ENCODE measurements at places on chromosomes 2 and 18. TPM values are rescaled to one million over a fixed set of nuclear protein-coding genes. Genes with fewer than 3 reads are reported as not detected.
A peak's percentile ranks its signal among the peaks of the same experiment; 100 is the strongest.

The PTPN4 gene
- 45.4 TPM for total RNA-seq

The IL1R2 gene
- 0.96 TPM for total RNA-seq

The EFR3B gene
- total RNA-seq, result 8.7 TPM

The TNFAIP6 gene
- 2.9 TPM for total RNA-seq

The ACADL gene
- 1.3 TPM for total RNA-seq

The RAD51AP2 gene
- 0.14 TPM for total RNA-seq

The BCL2L11 gene
- 8.4 TPM for total RNA-seq

The HTR2B gene
- 1.5 TPM for total RNA-seq

The AGAP1 gene
- 18.1 TPM for total RNA-seq

The NTSR2 gene
- not detected for total RNA-seq

The TRABD2A gene
- total RNA-seq, result 0.49 TPM

DNA sequence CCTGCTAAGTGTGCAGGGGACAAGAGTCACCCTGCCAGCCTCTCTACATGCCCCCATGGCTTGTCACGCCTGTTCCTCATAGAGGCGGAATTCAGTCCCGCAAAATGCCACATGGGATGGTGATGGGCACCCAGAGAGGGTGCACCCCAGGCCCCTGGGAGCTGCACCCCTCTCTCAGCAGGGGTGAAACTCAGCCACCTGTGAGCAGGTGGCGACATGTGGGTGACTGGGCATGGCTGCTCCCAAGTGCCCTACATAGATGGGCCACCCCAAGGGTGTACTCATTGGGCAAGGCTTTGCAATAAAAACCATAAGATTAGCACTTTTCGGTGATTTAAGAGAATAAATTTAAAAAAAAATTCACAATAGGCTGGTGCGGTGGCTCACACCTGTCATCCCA, 6.3 kb downstream of the HS6ST1 start:
- H3K4me3 ChIP-seq, result no peak overlapping the region
- peaks cover 88% of the 10 kb centered on the region for H3K4me1 ChIP-seq
- DNase-seq, result no peak
- no peaks in the 10 kb centered on the region for H3K27me3 ChIP-seq

DNA sequence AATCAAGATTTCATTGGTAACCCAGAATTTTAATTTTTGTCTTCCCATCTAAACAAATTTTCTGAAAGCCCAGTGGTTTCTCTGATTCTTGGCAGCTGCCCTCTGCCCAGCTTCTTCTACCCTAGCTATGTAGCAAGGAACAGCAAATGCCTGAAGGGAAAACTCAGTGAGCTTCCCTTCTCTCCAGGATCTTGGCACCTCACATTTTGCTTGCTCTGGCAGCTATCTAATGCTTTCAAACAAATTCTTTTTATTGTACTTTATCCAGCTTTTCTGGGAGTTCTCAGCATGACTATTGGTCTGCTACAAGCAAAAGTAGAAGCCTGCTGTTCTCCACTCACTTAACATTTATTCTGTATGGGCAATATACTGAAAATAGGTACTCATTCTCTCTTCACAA, 18.3 kb upstream of the GFPT1 start:
- H3K27ac ChIP-seq, result no peak overlapping the region
- peaks cover 89% of the 10 kb centered on the region for H3K36me3 ChIP-seq
- no peak overlapping the region for H3K4me3 ChIP-seq
- no peak for DNase-seq
- H3K27me3 ChIP-seq, result no peaks in the 10 kb centered on the region
- H3K4me1 ChIP-seq, result no peaks in the 10 kb centered on the region

- no peak overlapping the region for H3K4me3 ChIP-seq
- H3K27ac ChIP-seq, result no peak overlapping the region
- no peak for DNase-seq
- peaks cover 7% of the 10 kb centered on the region for H3K4me1 ChIP-seq
- no peaks in the 10 kb centered on the region for H3K27me3 ChIP-seq
- no peaks in the 10 kb centered on the region for H3K36me3 ChIP-seq
Observed at GRCh38 chr2:24891201-24891600, 28.8 kb downstream of the ADCY3 start.

- no peak for DNase-seq
- peaks cover 13% of the 10 kb centered on the region for H3K4me1 ChIP-seq
- H3K27me3 ChIP-seq, result no peaks in the 10 kb centered on the region
Observed at GRCh38 chr2:161118722-161119121, 41.5 kb upstream of the TANK start.

GRCh38 chr18:57089702-57090101, 57.2 kb upstream of the BOD1L2 start:
- no peaks in the 10 kb centered on the region for H3K36me3 ChIP-seq
- peaks cover 57% of the 10 kb centered on the region for H3K27me3 ChIP-seq
- H3K4me1 ChIP-seq, result no peaks in the 10 kb centered on the region
- H3K4me3 ChIP-seq, result no peak overlapping the region
- DNase-seq, result no peak

GRCh38 chr2:236971919-236972381, 113.7 kb upstream of the COPS8 start:
- no peaks in the 10 kb centered on the region for H3K36me3 ChIP-seq
- peak overlapping the region; percentile 56 for H3K27ac ChIP-seq
- H3K4me1 ChIP-seq, result peaks cover 10% of the 10 kb centered on the region
- no peak for DNase-seq
- no peak overlapping the region for H3K4me3 ChIP-seq

DNA sequence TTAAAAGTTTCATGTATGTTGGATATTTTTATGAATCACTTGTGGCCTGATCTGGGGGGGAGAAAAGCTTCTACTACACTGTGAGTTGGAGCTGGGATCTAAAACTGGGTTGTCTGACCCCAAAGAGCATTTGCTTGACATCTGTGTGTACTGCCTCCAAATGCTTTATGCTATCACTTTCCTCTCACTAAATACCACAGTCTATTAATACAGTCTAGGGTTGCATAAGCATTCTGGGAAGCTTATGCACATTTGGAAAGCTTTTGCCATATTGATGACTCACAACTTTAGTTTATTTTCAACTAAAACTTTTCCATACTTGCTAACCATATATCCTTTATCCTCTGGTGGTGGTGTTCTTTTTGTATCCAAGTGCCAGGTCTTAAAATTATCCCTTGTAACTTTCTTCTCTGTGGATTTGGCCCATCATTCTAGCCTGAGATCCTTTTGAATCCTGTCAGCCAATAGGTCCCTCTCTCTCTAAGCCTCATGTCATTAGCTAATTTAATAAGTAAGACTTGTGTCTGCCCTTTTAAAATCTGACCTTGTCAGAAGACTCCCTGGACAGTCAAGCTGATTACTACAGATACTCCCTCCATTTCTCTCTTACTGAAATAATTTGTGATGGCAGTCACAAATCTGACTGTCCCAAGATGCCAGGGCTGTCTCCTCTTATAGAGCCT, 72.7 kb downstream of the NXPH2 start:
- H3K4me3 ChIP-seq, result no peak overlapping the region
- peaks cover 28% of the 10 kb centered on the region for H3K4me1 ChIP-seq
- DNase-seq, result no peak
- no peaks in the 10 kb centered on the region for H3K27me3 ChIP-seq

DNA sequence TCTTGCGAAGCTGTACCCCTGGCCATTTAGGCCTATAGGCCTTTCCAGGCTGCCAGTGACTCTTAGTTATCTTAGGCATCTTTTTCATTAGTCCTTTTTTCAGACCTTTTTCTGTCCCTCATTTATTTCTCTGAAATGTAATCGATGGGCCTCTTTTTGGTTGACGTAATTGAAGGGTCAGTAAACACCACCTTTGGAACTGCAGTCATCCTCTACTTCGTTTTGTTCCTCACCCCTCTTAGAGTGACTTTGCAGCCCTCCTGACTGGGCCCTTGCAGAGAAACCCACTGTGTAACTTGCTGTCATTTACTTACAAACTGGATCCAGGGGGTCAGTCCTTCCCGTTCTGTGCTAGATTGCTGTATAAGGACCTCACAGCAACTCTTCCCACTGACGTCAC, 23.2 kb downstream of the CENPO start:
- H3K36me3 ChIP-seq, result peaks cover 18% of the 10 kb centered on the region
- H3K27ac ChIP-seq, result no peak overlapping the region
- no peak for DNase-seq
- peaks cover 11% of the 10 kb centered on the region for H3K4me1 ChIP-seq
- no peak overlapping the region for H3K4me3 ChIP-seq

- no peak overlapping the region for H3K4me3 ChIP-seq
- H3K4me1 ChIP-seq, result no peaks in the 10 kb centered on the region
- no peaks in the 10 kb centered on the region for H3K36me3 ChIP-seq
Observed at GRCh38 chr2:37181726-37182684, 6.5 kb downstream of the SULT6B1 start.

DNA sequence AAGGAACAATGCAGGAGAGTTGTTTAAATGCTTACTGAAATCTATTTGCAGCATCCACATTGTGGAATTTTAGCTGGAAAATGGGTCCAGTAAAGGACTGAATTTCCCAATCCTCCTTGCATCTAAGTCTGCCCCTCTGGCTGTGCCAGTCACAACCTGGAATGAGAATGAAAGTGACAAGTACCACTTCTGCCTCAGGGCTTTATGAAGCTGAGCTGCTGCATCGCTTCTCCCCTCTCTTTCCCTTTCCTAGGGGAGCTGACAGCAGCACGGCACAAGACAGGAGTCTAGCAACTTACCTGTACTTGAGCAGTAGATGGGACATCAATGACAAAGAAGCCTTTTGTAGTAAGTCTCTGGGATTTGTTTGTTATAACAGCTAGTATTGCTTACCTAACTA, 27.3 kb upstream of the THSD7B start:
- no peak overlapping the region for H3K4me3 ChIP-seq
- no peaks in the 10 kb centered on the region for H3K36me3 ChIP-seq
- peaks cover 3% of the 10 kb centered on the region for H3K4me1 ChIP-seq

GRCh38 chr18:35672897-35673296, 91.4 kb downstream of the GALNT1 start:
- H3K36me3 ChIP-seq, result peaks cover 6% of the 10 kb centered on the region
- no peaks in the 10 kb centered on the region for H3K27me3 ChIP-seq
- no peak overlapping the region for H3K27ac ChIP-seq

DNA sequence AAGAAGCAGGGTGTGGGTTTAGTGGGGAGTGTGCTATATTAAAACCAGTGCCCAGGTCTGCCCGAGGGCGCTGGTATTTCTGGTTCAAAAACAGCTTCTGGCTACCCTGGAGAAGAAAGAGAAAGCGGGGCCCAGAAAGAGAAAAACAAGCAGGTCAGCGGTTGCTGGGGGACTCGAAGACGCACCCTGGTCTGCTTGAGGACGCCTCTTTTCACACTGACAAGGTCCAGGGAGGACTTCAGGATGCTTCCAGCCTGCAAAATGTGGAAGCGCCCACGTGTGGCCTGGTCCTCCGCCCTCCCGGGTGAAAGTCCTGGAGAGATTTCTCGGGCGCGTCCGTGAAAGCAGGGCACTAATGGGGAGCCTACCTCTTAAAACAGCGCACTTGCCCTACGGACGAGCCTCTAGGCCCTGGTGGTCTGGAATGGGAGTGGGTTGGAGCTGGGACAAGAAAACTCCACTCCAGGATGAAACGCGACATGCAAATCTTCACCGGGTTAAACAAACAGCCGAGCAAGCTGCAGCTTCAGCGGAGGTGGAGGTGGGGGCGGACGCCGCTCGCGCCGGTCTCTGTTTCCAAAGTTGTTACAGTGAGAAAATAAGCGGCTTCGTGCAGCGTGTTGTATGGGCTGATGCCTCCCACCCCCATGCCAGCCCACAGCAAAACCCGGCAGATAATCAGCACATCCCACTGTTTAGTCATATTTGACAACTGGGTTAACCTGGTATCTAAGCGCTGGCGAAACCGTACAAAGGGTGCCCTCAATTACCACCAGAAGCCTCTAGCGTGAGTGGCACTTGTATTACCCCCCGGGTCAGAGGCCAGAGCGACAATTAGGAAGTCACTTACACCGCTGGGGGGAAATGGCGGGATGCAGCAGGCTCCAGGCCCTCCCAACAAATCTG, 1.1 kb upstream of the SP9 start:
- DNase-seq, result no peak
- H3K36me3 ChIP-seq, result no peaks in the 10 kb centered on the region
- peaks cover 100% of the 10 kb centered on the region for H3K27me3 ChIP-seq
- no peak overlapping the region for H3K27ac ChIP-seq
- peaks cover 55% of the 10 kb centered on the region for H3K4me1 ChIP-seq
- H3K4me3 ChIP-seq, result no peak overlapping the region

- no peak overlapping the region for H3K27ac ChIP-seq
- DNase-seq, result no peak
- H3K4me1 ChIP-seq, result no peaks in the 10 kb centered on the region
- no peaks in the 10 kb centered on the region for H3K36me3 ChIP-seq
- no peaks in the 10 kb centered on the region for H3K27me3 ChIP-seq
Observed at GRCh38 chr2:195029804-195030654, 627.0 kb upstream of the SLC39A10 start.

- H3K4me1 ChIP-seq, result peaks cover 4% of the 10 kb centered on the region
- H3K36me3 ChIP-seq, result no peaks in the 10 kb centered on the region
- no peak overlapping the region for H3K4me3 ChIP-seq
- H3K27ac ChIP-seq, result no peak overlapping the region
- DNase-seq, result no peak
Observed at GRCh38 chr2:236654496-236654895, 84.9 kb downstream of the ACKR3 start.

- no peak for DNase-seq
- peaks cover 17% of the 10 kb centered on the region for H3K4me1 ChIP-seq
- H3K27me3 ChIP-seq, result no peaks in the 10 kb centered on the region
Observed at GRCh38 chr18:35443434-35443833, 54.3 kb downstream of the INO80C start.

GRCh38 chr2:185567940-185568339, 170.7 kb upstream of the FSIP2 start:
- DNase-seq, result no peak
- no peaks in the 10 kb centered on the region for H3K36me3 ChIP-seq
- H3K4me3 ChIP-seq, result no peak overlapping the region
- no peak overlapping the region for H3K27ac ChIP-seq
- H3K4me1 ChIP-seq, result no peaks in the 10 kb centered on the region

DNA sequence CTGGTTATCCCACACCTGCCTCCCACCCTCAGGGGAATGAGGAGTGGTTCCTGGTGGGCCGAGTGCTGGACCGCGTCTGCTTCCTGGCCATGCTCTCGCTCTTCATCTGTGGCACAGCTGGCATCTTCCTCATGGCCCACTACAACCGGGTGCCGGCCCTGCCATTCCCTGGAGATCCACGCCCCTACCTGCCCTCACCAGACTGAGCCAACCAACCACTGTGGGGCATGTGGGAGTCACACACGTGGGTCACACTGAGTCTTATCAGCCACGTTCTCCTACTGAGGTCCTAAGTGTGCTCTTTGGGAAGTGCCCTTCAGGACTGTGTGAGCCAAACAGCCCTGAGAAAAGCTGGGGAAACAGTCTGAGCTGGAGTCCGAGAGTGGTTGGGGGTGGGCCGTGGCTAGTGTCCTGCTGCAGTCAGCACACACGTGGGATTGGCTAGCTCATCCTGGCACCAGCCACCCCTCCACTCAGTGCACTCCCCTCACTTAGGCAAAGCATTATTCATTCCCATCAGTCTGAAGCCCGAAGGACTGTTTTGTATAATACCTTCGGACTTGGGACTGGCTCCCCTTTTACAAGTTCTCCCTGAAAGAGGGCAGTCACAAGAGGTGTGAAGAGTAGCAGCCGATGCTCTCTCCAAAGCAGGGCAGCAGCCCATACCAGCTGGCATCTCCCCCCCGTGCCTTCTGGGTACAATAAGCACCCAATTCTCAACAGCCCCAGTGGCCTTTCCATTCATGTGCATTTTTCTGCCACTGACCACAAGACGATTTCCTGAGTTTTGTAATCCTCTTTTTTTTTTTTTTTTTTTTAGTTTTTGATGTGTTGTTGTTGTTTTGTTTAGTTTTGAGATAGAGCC, 4.6 kb downstream of the TIGD1 start:
- no peak overlapping the region for H3K4me3 ChIP-seq
- no peak for DNase-seq
- H3K36me3 ChIP-seq, result peaks cover 5% of the 10 kb centered on the region
- peaks cover 24% of the 10 kb centered on the region for H3K4me1 ChIP-seq
- H3K27ac ChIP-seq, result no peak overlapping the region
- H3K27me3 ChIP-seq, result no peaks in the 10 kb centered on the region
